Activated CD8-positive, alpha-beta memory T cell treated with anti-CD3 and anti-CD28 coated beads for 1 hour (primary cell): ENCODE measurements at places on chromosomes 2 and 18.

GRCh38 chr18:27249933-27250332, 64.8 kb upstream of the CHST9 start:
- DNase-seq: no peak

GRCh38 chr2:176227874-176228273, 39.4 kb downstream of the HOXD1 start:
- no peak for DNase-seq

- DNase-seq: no peak
Observed at GRCh38 chr2:47503481-47504070, 100.6 kb downstream of the MSH2 start.

- no peak for DNase-seq
Observed at GRCh38 chr18:45253973-45254708, 361.1 kb upstream of the SLC14A2 start.

GRCh38 chr2:221569425-221569845, 2.7 kb downstream of the EPHA4 start:
- no peak for DNase-seq

- DNase-seq: no peak
Observed at GRCh38 chr2:70570041-70570661, 16.5 kb upstream of the TGFA start.

GRCh38 chr2:8270699-8271098, 411.2 kb upstream of the ID2 start:
- no peak for DNase-seq

GRCh38 chr2:222982010-222982908, 69.7 kb upstream of the KCNE4 start:
- DNase-seq: no peak

DNA sequence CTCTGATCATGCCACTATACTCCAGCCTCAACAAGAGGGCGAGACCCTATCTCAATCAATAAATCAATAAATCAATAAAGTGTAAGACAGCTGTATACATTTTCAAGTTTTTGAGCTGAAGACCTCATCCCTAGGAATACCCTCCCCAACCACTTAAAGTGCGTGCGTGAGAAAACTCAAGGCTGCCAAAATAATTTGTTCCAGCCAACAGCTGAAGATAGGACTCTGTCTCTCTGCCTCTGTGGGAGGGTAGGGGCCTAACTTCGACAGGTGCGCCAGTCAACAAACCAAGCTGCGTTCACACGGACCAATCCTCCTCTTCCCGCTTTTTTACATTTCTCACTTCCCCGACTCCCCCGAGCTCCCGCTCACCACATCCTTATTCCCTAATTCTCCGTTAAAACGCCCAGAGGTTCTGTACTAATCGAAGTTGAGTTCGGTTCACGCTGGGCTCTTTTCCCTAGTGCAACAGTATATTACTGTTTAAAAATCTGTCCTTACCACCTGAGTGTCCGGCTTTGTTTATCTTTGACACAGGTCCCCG, 618 bp downstream of the POLR2D start:
- no peak for DNase-seq

DNA sequence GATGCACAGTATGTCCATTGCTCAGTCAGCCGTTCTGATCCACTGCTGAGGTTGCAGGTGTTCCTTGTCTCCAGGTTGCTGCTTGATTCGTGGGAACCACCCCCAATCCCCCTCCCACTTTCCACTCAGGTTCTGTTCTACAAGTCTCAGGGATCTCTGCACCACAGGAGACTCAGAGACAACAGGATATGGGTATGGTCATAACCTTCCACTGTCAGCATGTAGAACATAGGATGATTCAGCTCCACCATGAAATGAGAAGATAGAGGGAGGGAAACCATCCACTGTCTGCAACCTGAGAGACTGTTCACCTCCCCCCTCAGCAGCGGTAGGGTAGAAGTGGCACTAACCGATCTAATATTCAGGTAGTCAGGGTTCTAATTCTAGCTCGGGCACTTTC, 19.0 kb upstream of the KLF7 start:
- DNase-seq: no peak

DNA sequence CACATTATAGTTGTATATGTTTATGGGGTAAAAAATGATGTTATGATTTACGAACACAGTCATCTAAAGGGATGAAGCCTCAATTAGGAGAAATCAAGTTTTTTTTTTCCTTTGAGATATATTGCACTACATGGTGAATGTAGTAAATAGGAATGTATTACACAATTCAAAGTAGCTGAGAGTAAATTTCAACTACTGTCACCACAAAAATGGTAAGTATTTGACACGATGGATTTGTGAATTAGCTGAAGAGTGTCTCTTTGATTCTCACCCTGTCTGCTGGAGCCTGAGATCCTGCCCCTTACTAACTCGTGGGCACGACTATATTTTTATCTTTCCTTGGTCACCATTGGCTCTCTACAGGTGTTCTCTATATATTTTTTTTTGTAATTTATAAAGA, 540.4 kb upstream of the DSEL start:
- DNase-seq: no peak

GRCh38 chr2:54115284-54116137, at the start of gene ACYP2:
TSS of gene ACYP2 (plus strand) at chr2:54115615.
- DNase-seq: peak; percentile 79

DNA sequence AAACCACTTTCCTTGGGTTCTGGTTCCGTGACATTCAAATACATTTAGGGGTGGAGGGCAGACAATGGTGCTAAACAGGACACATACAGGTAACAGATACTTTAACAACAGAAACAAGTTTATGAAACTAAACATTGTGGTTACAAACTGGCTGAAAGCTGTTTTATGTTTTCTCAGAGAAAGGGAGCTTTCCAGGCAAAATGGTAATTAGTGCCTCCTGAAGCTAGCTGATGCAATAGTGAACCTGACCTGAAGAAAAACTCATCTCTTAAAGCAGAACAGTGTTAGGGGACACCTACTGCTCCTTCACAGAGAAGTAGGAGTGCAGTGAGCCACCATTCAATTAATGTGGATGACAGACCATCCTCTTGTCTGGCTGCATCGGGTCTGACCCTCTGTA, 138.9 kb downstream of the CCDC148 start:
- DNase-seq: no peak

DNA sequence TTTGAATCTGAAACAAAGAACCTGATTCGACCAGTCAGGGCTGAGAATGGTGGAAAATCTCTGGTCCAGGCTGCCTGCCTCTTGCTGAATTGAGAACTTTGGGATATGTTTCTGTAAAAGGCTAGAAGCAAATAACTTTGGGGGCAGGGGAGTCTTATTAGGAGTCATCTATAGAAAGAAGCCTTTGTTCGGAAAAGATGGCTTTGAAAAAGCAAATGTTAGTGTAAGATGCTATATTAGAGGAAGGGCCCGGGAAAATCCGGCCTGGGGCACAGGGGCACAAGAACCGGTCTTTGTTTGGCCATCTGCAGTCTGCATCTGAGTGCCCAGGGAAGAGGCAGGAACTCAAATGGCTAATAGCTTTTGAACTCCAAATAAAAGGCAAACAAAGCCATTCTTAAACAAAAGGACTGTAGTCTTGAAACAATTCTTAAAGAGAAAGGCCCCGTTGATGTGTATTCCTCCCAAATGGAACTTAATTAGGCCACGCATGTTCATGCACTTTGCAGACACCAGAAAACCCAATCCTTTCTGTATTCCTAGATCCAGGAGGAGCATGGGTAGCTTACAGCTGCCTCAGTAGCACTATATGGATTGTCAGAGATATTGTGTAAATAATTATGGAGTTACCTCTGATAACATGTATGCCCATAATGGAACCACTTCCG, 180.0 kb upstream of the ARL4C start:
- DNase-seq: no peak

DNA sequence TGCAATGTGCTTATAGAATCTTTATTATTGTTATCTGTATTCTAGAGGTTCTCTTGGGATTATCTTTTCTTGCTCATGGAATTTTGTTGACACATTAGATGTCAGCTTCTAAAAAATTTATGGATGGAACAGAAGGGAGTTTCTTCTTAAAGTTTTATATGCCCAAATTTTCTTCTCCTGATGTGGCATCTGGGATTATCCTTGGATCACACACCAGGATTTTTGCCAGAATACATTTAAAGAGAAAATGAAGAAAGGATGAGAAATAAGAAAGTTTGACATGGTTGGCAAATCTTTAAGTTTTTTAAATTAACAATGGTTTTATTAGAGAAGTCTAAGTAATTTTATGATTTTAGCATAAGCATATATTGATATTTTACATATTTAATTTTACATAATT, 706.7 kb upstream of the TMEFF2 start:
- DNase-seq: no peak

- no peak for DNase-seq
Observed at GRCh38 chr18:36756242-36756641, 72.6 kb downstream of the TPGS2 start.

- DNase-seq: no peak
Observed at GRCh38 chr2:238039151-238039550, 21.6 kb upstream of the SCLY start.

- no peak for DNase-seq
Observed at GRCh38 chr2:42951263-42951938, 159.0 kb upstream of the HAAO start.

DNA sequence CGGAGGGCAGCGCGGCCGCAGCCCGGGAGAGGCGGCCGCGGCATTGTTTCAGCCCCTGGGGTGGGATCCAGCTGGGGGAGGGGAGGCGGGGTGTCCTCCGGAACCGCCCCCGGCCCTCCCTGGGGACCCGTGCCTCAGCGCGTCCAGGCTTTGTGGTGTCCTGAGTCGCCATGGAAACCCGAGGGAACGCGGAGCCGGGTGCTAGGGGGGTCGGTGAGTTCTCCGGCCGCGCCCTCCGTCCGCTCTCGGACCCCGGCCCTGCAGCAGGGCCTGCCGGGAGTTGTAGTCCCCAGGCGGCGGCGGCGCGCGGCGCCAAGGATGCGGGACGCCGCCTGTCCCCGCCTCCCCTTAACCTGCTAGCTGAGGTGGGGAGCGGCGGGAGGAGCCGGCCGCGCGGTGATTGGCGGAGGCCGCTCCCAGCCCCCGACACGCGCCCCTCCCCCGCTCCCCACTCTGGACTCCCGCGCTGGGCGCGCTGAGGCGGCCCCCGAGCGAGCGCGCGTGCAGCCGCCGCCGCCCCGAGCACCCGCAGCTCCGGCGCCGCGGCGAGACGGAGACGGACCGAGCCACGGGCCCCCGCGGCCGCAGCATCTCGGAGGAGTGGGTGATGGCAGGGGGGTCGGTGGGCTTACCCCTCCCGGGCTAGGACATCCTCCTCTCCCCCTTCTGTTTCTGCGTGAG, at the start of gene DPYSL5:
TSS of gene DPYSL5 (plus strand) at position 478 of the 681 bp plus-strand sequence. CDS start 50,368 bp downstream, outside the sequence.
- no peak for DNase-seq

DNA sequence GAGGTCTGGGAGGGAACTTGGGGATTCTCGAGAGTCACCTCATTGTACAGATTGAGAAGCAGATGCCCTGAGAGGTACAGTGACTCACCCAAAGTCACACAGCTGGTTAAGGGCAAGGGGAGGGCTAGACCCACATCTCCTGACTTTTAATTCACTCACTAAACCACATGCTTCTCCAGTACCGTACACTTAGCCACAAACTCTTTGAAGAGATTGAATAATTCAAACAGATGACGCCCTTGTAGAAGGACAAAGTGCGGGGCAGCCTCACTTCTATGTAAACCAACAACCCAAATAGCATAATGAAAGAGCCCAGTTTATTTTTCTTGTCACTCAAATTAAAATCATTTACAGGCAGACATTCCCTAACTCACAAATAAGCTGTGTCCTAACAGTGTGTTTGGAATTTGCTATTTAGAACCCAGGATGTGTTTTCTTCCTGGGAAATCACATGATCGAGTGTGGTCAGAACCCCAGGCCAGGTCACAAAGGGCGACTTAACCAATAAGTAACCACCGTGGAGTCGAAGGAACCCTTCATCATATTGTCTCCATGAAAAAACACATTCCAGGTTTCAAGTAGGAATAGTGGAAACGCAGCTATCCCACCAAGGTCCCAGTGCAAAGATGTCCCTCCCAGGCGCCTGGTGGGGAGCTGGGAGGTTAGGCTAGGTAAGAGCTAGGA, 35.8 kb upstream of the PTPN4 start:
- DNase-seq: no peak
